ENCODE measurements at places on chromosomes 6 and 20.
A peak's percentile ranks its signal among the peaks of the same experiment; 100 is the strongest.

- no peak for DNase-seq
These were observed 72.0 kb upstream of the PRL start for GRCh38 chr6:22368794-22369193.

- DNase-seq: no peak
These were observed 71.1 kb downstream of the LAMA4 start for GRCh38 chr6:112183271-112183671.

DNA sequence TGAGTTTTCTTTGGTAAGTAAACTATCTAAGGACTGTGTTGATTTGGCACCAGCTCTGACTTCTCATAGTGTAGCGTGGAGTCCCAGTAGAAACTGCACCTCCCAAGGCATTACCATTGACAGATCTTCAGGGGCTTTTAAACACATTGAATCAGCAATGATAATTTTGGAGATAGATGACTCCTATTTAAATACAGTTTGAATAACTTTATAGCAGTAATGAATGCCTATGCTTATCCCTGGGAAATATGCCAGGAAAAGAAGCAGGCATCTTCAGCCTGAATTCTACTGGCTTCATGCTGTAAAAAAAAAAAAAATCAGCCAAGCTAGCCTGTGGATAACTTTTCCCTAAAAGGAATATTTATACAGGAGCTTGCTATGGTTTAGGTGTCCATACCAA, 895.9 kb downstream of the EYS start:
- no peak for DNase-seq

- DNase-seq: no peak
These were observed 151.7 kb downstream of the TMEM200A start for GRCh38 chr6:130517444-130517931.

DNA sequence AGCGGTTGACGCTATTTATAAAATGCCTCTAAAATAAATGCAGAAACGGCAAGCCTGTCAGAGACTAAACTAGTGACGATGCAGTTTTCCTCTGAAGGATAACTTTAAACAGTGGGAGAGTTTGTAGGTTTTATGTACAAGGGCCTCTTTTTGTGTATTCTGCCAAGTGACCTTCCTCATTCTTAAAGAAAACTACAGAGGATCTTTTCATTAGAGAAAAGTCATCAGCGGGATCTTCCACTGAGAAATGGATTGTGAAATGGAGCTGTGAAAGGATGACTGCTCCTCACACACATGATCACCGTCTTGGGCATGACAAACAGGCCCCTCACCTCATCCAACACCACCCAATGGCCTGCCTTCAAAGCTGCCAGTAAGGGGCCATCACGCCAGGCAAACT, 89.0 kb upstream of the LYRM2 start:
- DNase-seq: no peak

DNA sequence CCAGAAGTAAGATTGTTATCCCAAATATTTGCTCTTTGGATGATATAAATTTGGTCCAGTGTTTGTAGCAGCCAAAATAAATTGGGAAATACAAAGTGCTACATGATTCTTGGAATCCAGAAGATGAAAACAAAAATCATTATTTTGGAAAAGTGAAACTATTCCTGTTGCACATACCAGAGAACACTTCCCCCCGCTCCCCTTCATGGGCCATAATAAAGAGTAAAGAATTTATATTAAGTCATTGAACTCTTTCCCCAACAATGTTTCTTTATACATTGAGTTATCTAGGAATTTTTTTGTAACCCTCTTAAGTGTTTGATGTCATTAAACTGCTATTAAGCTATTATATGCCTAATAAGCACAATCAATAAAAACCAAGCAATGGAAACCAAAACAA, 490.4 kb upstream of the HS3ST5 start:
- DNase-seq: no peak

- DNase-seq: no peak
These were observed 22.5 kb upstream of the CST3 start for GRCh38 chr20:23659989-23660837.

GRCh38 chr20:58579069-58579818, 64.0 kb upstream of the APCDD1L start:
- DNase-seq: no peak

- no peak for DNase-seq
These were observed 369.6 kb downstream of the LAMA2 start for GRCh38 chr6:129252377-129253071.

DNA sequence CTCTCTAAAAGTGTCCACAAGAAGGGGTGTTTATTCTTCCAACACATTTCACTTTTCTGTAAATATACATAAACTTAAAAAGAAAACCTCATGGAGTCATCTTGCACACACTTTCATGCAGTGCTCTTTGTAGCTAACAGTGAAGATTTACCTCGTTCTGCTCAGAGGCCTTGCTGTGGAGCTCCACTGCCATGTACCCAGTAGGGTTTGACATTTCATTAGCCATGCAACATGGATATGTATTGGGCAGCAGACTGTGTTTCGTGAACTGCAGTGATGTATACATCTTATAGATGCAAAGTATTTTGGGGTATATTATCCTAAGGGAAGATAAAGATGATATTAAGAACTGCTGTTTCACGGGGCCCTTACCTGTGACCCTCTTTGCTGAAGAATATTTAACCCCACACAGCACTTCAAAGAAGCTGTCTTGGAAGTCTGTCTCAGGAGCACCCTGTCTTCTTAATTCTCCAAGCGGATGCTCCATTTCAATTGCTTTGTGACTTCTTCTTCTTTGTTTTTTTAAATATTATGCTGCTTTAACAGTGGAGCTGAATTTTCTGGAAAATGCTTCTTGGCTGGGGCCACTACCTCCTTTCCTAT, 17.9 kb downstream of the IRF4 start:
- DNase-seq: no peak

- no peak for DNase-seq
These were observed 5.0 kb upstream of the HSPA12B start for GRCh38 chr20:3727401-3728021.

GRCh38 chr20:58447511-58448391, 58.7 kb downstream of the VAPB start:
- peak; percentile 62 for DNase-seq

GRCh38 chr6:166691746-166692145, 64.7 kb upstream of the RPS6KA2 start:
- no peak for DNase-seq

GRCh38 chr6:158175111-158175510, 7.0 kb downstream of the GTF2H5 start:
- no peak for DNase-seq

DNA sequence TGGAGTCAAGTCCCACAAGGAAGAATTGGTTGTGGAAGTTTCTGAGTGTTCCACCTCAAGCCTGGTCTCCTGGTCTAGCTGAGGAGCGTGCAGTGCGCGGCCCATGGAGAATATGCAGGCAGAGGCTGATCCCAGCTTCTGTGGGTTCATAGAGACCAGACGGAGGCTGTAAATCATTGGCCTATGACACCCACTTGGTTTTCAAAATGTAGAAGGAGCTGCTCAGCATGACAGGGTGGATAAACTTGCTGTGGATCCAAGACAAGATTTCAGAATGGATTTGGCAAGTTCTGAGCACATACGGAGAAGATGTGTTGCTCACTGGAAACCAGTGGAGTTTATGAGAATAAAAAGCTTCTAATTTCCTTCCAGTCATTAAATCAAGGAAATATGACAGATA, 744 bp downstream of the KIF25 start:
- no peak for DNase-seq

GRCh38 chr20:62202676-62203377, 17.3 kb downstream of the HRH3 start:
- no peak for DNase-seq

DNA sequence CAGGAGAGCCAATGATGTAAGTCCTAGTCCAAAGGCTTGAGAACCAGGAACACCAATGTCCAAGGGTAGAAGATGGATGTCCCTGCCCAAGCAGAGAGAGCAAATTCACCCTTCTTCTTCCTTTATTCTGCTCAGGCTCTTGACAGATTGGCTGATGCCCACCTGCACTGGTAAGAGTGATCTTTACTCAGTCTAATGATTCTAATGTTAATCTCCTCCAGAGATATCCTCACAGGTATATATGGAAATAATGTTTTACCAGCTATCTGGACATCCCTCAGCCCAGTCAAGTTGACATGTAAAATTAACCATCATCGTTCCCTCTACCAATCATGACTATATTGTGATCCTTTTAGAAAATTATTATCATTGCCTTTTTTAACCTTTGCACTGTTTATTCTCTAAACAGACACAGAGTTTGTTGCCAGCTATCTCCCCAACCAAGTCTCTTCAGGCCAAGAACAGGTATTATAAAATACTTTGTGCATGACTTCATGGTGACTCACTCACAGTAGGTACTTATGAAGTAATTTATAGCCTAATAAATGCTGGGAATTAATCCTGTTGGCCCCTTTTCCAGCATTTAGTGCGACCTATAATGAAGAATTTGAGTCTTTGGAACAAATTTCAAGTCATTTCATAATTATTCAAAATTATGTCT, 26.2 kb upstream of the TSHZ2 start:
- no peak for DNase-seq

DNA sequence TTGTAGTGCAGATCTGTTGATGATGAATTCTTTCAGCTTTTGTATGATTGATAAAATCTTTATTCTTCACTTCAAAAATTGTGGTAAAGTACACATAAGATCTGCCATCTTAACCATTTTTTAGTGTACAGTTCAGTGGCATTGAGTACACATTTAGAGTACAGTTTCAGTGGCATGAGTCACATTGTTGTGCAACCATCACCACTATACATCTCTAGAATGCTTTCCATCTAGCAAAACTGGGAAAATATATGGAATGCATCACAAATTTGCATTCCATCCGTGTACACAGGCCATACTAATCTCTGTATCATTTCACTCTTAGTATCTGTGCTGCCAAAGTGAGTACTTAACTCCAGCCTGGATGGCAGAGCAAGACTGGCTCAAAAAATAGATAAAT, 28.7 kb downstream of the SIRPD start:
- no peak for DNase-seq

- DNase-seq: no peak
These were observed 6.0 kb downstream of the CEP85L start for GRCh38 chr6:118645395-118645794.

DNA sequence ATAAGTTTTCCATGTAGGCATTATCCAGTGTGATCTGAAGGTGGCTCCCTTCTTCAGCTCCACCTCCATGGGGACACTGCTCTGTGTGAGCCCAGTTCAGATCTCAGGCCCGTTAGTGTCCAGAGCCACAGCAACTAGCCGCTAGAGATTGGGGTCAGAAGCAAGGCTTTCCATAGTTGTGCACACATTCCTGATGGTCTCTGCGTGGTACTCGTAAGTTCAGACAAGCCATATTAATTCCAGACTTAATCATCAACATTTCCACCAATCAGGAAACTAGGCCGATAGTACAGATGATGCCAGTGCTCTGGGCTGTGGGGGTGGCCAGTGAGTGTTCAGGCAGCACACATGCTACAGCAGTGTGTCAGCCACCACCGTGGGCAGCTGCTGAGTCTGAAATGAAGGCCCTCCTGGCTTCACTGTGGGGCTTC, 17.5 kb upstream of the SYNCRIP start:
- peak; percentile 40 for DNase-seq

DNA sequence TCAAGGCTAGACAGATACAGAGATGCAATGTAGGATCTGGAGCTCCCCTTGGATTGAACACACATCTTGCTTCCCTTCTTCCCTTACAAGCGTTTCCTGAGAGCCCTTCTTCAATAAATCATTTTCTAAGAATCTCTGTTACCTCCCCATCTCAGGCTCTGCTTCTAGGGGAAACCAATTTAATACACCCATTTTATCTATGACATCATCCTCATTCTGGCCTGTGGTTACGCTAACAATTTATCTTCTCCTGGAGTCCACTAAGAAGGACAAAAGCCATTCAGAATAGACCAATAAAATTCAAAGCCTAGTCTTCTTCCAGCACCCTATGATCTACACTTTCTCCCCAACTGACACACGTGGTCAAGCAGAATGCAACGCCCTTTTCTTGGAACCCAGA, 390.1 kb downstream of the PLCB1 start:
- no peak for DNase-seq

DNA sequence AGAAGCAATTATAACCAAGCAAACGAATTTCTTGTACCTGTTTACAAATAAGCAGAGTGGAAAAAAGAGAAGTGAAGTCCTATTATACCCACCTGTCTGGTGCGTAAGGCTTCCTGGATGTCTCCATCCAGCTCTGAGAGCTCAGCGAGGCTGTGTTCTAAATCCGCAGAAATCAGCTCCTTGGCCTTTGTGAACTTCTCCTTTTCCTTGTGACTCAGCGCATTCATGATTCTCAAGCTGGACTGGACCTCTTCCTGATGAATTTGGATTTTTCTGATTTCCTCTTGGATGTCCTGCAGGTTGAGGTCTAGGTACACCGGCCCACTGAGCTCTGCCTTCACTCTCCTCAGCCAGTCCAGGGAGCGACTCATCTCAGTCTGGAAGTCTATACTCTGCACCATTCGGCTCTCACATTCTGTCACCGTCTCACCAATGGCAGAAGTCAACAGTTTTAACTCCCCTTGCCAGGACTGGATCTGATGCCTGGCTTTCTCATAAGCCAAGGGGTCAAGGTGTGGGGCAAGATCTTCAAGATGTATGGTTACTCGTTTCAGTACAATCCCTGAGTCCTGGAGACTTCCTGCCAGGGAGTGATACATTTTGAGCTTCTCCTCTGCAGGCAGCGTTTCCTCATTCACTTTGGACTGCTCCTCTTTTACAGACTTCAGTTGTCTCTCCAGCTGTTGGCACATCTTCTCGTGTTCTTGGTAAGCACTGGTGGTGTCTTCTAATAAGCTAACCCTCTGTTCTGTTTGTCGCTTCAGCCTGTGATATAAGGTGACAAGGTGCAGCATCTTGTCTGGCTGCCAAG, 307.3 kb downstream of the SYNE1 start:
- DNase-seq: no peak

DNA sequence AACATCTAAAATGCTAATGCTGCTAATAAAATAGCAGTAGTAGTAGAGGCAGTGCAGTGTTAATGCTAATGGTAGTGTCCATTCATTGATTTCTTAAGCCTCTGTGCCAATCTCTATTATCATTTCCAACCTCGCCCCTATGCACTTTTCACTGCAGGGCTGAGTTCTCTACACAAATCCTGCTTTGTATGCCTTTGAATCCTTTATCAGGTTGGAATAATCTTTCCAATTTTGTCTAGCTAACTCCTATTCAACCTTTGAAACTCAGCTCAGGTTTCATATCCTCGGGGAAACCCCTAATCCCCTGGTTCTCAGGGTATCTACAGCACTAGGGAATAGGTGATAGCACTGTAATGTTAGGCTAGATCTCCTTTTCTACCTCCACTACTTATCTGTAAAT, 284.0 kb upstream of the RUNX2 start:
- no peak for DNase-seq

- DNase-seq: no peak
These were observed 10.7 kb upstream of the VEGFA start for GRCh38 chr6:43759136-43759906.

- DNase-seq: no peak
These were observed 293.7 kb downstream of the BTBD3 start for GRCh38 chr20:12211361-12211760.

- no peak for DNase-seq
These were observed 140.3 kb downstream of the CDC5L start for GRCh38 chr6:44527583-44528369.

- no peak for DNase-seq
These were observed 322.2 kb downstream of the ESR1 start for GRCh38 chr6:152129691-152130151.
